ENCODE measurements at places on chromosomes 1 and 21.
A peak's percentile ranks its signal among the peaks of the same experiment; 100 is the strongest.

DNA sequence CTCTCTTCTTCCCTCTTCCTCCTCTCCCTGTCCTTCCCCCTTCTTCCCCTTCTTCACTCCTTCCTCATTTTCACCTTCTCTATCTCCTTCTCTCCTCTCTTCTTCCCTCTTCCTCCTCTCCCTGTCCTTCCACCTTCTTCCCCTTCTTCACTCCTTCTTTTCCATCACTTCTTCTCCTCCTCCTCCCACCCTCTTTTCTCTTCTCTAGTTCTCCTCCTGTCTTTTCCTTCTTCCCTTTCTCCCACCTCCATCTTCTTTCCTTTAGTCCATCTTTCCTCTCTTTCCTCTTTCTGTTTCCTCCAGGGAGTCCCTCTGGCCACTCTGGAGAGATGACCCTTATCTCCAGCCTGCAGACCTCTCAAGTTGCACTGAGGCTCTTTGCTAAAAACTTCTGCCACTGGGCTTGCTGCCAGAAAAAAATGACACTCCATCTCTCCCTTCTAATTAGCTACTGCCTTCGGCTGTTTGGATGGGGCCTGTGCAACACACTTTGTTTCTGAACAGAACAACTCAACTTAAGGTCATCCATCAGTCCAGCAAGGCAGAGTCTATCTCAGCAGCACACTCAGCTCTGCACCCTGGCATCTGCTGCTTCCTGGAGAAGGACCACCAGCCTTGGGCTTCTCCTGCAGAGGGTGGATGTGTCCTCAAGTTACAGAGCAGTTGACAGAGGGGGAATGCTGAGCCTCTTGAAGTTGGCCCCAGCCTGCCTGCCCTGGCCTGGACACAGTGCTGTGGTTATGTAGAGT is 538.8 kb downstream of the MATN1 start:
- no peak for DNase-seq

- DNase-seq = no peak
These were observed 57.2 kb downstream of the ERI3 start for GRCh38 chr1:44297695-44298400.

- DNase-seq = peak; percentile 51
These were observed at the start of gene SAMSN1 for GRCh38 chr21:14545906-14546480. TSS of gene SAMSN1 (minus strand) at chr21:14546315. CDS start at chr21:14546261, 54 bp downstream.

GRCh38 chr1:101996825-101997465 is at the start of gene OLFM3:
TSS of gene OLFM3 (minus strand) at chr1:101996926.
- DNase-seq = no peak

DNA sequence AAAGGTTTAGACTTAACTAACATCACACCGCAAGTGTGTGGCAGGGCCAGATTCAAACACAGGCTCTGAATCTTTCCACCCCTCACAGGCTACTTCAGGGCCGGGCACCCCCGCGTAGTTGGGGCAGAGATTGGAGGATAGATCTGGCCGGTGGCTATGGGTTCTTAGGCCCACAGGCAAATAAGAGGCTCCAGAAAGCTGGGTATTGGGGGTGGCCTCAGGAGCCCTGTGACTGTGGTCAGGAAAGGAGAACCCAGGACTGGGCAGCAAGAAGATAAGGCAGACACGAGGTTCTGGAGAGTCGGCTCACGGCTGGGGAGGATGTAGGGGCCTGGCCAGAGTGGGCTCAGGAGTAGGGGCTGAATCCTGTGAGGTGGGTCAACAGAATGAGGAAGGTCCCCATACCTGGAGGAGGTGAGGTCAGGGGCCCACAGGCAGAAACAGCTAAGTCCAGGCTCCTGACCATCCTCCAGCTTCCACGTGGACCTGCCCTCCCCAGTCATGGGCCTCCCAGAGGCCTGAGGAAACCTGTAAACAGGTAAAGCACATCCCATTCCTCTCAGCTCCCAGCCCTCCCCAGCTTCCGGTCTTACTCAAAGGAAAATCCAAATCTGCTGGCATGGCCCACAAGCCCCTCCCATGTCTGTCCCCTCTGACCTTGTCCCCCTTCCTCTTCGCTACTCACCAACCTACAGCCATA is 306.2 kb downstream of the MATN1 start:
- DNase-seq = no peak

- DNase-seq = no peak
These were observed 10.4 kb downstream of the TTLL10 start for GRCh38 chr1:1183833-1184775.

DNA sequence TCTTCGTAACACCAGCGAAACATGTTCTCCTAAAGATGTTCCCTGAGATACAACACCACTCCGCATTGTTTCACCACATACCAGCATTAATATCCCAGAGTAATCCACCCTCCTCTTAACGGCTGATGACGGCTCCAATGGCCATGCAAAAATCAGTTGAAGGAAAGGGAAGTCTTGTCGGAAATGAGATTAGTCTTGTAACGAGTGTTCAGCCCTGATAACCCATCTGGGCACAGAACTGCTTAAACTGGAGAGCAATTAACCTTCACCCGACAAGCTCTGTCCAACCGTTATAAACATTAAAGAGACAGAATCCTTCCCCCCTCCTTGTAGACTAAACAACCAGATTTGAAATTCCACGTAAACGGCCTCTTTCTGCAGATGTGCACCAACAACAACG is 21.9 kb downstream of the ERG start:
- no peak for DNase-seq

GRCh38 chr1:221366495-221367110 is 375.3 kb downstream of the DUSP10 start:
- no peak for DNase-seq

DNA sequence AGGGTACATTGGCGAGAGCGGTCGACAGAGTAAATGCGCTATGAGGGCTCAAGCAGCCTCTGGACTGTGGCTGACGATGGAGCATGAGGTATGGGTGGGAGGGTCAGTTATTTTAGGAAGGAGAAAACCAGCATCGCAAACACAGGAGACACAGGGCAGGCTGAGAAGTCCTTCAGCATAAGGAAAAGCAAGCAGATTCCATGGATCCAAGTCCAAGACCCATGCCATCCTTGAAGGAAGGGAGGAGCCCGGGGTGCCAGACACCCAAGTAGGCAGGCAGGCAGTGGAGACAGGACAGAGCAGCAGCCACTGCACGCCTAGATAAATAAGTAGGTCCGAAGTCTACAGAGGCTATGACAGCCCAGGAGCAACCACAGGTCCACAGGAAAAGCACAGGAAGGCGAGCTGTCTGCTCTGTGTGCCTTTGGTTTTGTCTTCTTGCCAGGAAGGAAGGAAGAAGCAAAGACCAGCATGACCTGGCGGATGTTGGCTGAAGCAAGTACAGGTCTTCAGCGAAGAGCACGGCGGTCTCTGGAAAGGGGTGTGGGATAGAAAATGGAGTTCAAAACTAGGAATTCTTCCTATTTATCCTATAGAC is 76.4 kb upstream of the SLC45A1 start:
- no peak for DNase-seq

DNA sequence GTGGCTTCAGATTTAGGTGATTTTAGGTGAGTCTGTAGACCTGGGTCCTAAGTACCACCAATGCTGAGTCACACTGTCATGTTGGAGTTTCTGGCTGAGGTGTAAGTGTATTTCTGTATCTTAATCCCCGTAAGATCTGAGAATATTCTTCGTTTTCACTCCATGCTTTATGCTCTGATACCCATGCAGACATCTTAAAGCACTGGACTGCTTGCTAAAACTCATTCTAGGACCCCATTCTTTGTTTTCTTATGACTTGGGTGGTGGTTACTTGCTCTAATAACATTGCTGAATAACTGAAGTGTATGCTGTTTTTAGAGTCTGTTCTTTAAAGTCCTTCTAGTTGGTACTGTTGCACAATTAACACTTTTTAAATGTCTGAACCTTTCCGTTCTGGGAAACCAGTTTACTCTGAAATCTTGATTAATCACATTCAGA is 36.6 kb downstream of the CDC42 start:
- DNase-seq = no peak

DNA sequence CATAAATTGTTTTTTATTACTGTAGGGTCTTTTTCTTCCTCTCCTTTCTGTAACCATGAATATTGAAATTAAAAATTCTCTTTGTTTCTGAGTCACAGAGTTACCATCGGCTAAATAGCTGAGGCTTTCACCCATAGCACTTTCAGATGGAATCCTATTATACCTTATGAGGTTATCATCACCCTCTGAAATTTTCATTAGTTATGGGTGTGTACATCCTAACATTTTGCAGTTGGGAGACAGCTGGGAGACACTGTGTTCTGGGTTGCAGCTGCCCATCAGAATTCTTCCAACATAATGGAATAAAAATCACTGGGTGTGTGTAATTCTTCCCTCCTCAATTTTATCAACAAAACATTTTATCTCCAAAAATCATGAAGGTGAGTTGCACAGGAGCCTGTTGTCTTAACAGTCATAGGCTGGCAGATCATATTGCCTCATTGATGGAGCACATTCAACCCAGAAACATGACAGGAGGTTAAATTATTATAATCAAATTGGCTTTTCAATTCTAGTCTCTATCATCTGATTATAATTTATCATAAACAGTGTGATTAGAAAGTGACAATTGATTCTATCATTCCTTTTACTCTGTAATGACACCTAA is 17.4 kb downstream of the CYYR1 start:
- DNase-seq = no peak

- no peak for DNase-seq
These were observed 326.7 kb downstream of the SIPA1L2 start for GRCh38 chr1:232303222-232303620.

DNA sequence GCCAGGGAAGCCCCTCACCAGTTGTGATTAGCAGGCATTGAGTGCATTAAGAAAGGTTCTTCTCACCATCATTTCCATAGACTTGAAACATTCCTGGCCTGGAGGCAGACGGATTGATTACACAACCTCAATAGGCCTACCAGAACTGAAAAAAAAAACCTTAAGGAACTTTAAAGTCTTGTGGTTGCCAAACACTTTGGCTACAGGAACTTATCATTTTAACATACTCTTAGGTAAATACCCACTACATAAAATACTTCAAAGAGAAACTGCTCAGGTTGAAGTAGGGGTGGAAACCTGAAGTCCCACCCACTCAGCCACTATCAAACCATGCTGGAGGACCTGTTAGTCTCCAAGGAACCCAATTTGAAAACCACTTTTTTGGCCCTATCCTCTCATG is 22.4 kb upstream of the HMGB4 start:
- no peak for DNase-seq

DNA sequence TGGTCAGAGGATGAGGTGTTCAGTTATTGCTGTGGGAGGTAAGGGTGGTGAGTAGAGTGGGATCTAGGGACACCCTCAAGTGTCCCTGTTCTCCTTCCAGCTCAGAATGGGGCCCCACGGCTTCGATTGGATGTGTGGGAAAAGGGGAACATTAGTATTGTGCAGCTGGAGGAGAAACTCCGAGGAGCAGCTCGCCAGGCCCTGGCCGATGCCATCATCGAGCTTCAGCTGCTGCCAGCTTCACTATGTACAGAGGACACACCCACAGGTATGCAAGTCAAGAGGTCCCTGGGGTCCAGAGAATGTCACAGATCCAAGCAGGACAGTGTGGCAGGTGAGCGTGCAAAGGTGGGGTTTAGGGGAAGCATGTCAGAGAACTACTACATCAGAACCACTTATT is 13.9 kb downstream of the HYI start:
- DNase-seq = no peak

DNA sequence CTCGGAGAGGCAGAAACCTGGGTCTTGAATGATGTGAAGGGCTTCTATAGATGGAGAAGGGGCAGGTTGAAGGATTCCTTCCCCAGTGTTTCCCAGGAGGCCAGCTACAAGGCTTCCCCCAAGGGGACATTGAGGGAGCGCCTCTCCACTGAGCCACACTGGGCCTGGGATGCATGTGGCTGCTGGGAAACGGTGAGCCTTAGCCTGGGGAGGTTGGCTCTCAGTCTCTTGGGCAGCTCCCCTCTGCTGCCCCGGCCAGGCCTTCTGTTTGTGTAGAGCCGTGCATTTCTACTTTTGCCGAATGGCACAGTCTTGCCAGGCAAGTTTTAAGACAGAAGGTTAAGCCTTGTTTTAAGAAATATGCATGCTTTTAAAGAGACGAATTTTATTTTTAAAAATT is 254.4 kb upstream of the POU3F1 start:
- no peak for DNase-seq

GRCh38 chr1:214637722-214638458 is 34.9 kb downstream of the CENPF start:
- peak; percentile 14 for DNase-seq

GRCh38 chr1:246245541-246245940 is 261.5 kb downstream of the SMYD3 start:
- no peak for DNase-seq

- no peak for DNase-seq
These were observed 17.6 kb downstream of the ATP8B2 start for GRCh38 chr1:154342836-154343472.

GRCh38 chr1:238458899-238459298 is 568.2 kb upstream of the ZP4 start:
- no peak for DNase-seq

DNA sequence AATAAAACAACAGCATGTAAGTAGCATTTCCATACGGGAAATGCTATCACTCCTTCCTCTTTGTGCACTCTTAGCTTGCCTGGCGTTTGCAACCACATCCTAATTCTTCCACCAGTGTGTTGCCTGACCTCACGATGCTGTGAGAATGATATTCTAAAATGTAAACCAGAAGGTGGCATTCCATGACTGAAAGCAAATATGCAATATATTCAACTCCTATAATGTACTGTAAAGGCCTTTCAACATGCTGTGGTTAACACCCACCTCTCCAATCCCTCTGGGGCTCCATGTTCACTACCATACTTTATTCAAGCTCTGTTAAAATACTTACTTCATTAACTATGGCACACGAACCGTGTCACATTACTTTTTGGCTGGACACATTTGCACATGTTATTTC is 420.6 kb upstream of the DEPDC1 start:
- no peak for DNase-seq

GRCh38 chr1:86868477-86868876 is 45.4 kb downstream of the SELENOF start:
- no peak for DNase-seq

GRCh38 chr21:40067751-40068150 is 200.5 kb downstream of the PCP4 start:
- DNase-seq = no peak

- DNase-seq = no peak
These were observed 283.5 kb upstream of the ADAMTS5 start for GRCh38 chr21:27250366-27250765.

DNA sequence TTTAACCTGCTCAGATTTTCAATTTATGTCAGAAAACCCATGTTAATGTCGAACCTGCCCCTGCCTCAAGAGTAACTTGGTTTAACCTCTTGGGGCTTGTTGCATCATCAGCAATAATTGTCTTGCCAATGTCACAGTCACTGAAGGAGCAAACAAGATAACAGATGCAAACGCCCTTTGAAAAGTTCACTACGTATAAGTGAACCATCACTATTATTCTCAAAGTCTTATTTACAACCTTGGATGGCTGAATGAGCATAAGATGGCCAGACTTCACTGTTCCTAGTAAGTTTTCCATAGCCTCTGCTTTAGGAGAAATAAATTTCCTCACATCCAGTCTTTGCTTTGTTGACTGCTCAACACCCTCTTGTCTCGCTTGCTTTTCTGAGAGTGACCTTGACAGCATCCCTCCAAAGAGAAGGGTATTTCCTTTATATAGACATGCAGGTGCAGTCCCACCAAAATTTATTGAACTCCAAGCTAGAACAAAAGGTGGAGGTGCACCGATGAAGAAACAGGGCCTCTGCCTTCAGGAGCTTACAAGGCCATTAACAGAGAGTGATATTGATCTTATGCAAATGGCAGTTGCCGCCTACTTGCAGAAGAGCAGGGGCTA is 749 bp upstream of the LRIG2 start:
- no peak for DNase-seq

- DNase-seq = no peak
These were observed 28.4 kb downstream of the WDR26 start for GRCh38 chr1:224406216-224406615.

Data from germinal center (tissue), 1 donor.